ENCODE measurements at places on chromosomes 13 and 19.

DNA sequence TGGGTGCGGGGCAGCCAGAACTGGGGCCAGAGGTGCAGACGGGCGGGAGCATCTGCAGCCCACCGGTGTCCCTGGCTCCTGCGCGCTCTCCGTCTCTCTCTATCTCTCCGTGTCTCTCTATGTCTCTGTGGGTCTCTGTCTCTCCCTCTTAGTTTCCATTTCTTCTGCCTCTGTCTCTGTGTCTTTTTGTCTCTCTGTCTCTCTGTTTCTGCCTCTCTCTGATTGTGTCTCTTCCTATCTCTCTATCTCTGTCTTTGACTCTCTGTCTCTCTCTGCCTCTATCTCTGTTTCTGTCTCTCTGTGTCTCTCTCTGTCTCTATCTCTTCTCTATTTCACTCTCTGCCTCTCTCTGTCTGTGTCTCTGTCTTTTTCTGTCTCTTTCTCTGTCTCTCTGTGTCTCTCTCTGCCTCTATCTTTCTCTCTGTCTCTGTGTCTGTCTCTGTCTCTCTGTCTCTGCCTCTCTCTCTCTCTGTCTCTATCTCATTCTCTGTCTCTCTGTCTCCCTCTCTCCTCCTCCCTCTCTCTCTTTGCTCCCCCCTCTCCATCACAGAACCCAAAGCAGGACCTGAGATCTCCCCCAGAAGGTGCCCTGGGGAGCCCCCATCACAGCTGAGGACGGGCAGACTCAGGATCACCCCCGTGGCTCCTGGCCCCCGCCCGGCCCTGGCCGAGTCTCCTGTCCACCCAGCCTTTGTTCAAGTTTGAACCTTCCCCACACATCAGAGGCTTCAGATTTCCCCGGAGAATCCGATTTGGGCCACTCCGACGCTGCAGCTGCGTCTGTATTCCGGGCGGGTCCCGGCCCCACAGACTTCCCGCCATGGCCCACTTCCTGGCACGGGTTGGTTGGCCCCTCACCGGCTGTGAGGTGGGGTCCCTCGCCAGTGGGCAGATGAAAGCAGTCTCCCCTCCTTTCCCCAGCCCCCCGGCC is 48.6 kb upstream of the TCF3 start:
- DNase-seq: no peak

DNA sequence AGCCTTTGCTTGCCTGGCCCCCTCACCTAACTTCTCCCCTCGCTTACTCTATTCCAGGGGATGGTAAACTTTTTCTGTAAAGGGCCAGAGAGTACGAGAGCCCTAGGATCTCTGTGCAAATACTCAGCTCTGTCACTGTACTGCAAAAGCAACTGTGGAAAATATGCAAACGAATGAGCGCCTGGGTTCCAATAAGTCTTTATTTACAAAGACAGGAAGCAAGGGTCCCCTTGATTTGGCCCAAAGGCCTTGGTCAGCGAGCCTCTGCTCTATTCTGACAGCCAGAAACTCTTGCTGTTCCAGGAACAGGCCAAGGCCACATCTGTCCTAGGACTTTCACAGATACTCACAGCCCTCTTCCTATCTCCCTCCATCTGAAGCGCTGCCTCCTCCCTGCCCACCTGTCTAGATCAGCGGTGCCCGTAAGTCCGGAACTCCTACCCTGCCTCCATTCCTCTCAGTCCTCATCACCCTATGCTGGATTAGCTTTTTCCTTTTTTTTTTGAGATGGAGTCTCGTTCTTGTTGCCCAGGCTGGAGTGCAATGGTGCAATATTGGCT is 37.3 kb downstream of the OPA3 start:
- DNase-seq: no peak

- DNase-seq: no peak
Observed at GRCh38 chr13:73842626-73843025, 291.6 kb downstream of the KLF12 start.

- DNase-seq: no peak
Observed at GRCh38 chr13:113029487-113030258, 60.7 kb downstream of the MCF2L start.

DNA sequence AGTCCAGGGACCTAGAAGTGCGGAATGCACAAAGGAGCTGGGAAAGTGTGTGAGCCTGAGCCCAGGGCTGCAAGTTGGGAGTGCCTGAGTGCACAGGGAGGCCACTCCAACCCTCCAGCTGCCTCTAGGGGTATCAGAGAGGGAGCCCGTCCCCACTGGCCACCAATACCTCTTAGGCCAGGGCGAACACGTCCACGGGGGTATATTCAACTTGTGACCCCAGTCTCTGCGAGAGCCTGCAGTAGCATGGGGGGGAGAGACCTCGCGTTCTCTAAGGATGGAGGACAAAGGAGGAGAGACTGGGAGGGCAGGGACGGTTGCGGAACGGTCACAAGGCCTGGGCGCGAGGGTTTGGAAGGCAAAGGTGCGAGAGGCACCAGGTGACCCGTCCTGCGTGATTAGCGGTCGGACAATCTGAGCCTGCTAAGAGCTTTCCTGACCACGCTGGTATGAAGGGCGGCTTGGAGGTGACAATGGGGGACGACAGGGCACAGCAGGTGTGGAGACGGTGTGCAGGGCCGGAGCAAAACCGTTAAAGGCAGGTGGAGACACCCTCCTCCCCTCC is 676 bp downstream of the CD320 start:
- DNase-seq: no peak

Measured in fibroblast of skin of left biceps (primary cell).